ENCODE measurements at places on chromosomes 3 and 15. TPM values are rescaled to one million over a fixed set of nuclear protein-coding genes. Genes with fewer than 3 reads are reported as not detected.

Gene CIB2
- polyA plus RNA-seq = 1.4 TPM

DNA sequence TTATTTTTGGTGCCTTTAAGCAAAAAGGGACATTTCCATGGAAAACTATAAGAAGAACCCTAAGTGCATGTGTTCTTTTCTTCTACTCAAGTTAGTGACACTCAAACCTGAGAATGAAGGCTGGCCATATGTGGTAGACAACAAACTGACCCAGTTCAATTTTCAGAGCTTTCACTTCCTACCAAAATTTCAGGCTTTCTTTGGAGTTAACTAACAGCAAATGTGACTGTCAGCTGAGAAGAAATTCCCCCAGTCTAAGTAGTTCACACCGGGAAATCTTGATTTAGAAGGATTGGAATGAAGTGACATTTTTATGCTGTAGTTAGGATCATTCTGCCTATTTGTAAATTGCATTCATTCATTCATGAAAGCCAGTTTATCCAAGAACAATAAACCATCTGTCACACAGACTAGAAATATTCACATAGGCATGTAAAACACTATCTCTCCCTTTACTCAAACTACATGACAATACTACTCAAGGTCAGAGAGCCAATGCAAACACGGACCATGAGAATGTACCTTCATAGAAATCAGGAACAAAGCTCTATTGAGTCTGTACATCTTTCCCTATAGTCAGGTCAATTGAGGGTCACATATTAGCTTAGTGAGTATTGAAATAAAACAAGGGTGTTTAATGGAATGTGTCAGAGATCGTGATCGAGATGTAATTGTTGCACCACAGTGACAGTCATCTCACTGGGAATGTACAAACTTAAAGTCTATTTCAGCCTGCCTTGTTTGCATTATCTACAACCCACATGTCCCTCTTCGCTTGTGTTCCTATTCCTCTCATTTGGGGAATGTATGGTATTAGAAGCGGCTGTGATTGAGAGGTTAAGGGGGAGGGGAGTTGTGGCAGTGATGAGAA is 113.8 kb upstream of the TGFBR2 start:
- no peak for DNase-seq

- no peak for DNase-seq
Measured at GRCh38 chr3:187746442-187747281, 1.4 kb upstream of the BCL6 start.

- no peak for DNase-seq
Measured at GRCh38 chr3:39434574-39434973, 28.1 kb downstream of the RPSA start.

Gene ZNF654
- polyA plus RNA-seq = 13.9 TPM

Gene TRH
- not detected for polyA plus RNA-seq

- no peak for DNase-seq
Measured at GRCh38 chr3:4987538-4988296, 8.5 kb downstream of the BHLHE40 start.

GRCh38 chr3:38203690-38204089 is 38.4 kb downstream of the OXSR1 start:
- DNase-seq = no peak

DNA sequence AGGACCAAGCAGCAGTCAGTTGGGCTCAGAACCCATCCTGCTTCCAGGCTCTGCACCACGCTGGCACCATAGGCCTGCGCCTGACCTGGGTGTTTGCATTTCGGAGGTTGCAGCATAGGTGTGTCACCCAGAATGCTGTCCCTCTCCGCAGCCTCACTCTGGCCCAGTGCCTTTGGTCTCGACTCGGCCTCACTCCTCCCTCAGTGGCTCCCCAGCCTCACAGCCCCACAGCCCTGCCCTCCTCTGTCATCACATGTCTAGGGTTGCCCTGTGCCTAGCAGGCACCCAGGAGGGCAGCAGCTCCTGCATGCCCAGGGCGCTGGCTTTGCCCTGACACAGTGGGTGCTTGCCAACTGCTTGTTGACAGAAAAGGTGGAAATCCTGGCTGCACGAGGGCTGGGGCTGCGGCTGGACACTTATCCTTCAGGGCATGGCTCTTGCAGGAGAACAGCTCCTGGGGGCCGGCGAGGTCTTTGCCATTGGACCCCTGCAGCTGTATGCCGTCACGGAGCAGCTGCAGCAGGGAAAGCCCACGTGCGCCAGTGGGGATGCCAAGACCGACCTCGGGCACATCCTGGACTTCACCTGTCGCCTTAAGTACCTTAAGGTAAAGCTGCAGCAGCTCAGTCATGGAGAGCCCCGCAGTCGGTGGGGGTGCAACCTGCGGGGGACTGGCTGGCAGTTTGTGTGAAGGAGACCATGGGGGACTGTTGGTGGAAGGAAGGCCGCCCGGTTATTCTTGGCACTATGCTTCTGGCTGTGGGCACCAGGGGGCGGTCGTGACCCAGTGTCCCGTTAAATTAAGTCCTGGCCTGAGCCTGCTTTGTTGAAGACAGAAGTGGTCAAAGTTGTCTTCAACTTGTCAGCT is 16.2 kb downstream of the NISCH start:
- peak; percentile 17 for DNase-seq

Gene CPLX3
- polyA plus RNA-seq = not detected

- DNase-seq = no peak
Measured at GRCh38 chr3:105553851-105554250, 187.1 kb downstream of the ALCAM start.

DNA sequence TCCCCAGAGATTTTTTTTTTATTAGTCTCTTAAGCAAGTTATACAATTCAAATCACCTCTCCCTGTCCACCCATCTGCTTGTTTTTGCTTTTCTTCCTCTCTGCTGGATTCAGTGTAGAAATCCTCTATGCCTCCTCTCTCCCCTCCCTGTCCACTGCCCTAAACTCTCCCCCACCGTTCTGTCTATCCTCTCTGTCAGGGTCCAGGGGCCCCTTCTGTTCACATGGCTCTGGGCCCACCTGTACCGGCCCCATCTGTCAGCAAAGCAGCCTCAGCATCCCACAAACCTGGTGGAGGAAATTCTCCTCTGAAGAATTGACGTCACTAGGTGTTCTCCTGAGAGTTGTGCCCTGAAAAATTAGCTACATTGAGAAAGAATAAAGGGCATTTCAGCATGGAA is 137.6 kb upstream of the CMC1 start:
- DNase-seq = no peak

Gene SLC24A5
- not detected for polyA plus RNA-seq

Gene MKRN3
- polyA plus RNA-seq = 2.8 TPM

GRCh38 chr3:45746777-45747622 is 49.3 kb downstream of the SLC6A20 start:
- DNase-seq = no peak

DNA sequence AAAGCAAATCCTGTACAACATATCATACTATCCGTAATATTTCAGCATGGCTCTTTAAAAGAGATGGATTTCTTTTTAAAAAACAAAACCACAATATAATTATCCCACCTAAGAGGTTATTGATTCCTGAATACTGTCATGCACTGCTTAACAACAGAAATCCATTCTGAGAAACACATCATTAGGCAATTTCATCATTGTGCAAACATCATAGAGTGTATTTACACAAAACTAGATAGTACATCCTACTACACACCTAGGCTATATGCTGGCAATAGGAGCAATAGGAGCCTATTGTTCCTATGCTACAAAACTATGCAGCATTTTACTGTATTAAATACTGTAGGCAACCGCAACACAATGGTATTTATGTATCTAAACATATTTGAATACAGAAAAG is 242.0 kb downstream of the NEK10 start:
- DNase-seq = no peak

GRCh38 chr3:193971261-193971751 is 164.6 kb upstream of the HES1 start:
- no peak for DNase-seq

Gene STXBP5L
- polyA plus RNA-seq = not detected

- no peak for DNase-seq
Measured at GRCh38 chr3:169028716-169029115, 634.8 kb downstream of the MECOM start.

DNA sequence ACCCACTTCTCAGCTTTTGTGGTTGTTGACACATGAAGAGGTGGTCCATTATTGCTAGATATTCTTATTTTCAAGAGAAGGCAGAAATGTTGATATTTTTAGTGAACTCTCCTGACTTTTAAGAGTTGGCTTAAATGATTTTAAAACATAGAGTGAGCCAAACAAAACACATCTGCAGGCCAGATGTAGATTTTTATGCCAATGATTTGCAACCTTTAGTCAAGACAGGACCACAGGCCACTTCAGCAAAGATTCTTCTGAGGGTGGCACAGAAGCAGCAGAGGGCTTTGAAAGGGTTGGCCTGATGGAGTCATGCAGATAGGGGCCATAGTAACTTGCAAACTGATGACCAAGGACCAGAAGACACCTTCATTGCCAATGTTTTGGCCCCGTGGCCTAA is 276.5 kb upstream of the P2RY1 start:
- DNase-seq = no peak

DNA sequence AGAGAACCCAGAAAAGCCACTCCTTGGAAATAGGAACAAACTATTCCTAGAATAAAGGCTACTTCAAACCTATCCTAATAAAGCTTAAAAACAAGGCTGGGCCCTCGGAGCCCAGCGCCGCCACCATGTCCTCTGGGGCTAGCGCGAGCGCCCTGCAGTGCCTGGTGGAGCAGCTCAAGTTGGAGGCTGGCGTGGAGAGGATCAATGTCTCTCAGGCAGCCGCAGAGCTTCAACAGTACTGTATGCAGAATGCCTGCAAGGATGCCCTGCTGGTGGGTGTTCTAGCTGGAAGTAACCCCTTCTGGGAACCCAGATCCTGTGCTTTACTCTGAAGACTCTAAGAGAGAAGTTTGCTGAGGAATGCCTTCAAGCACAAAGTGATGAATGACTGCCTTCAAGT is 63.2 kb downstream of the ADAM10 start:
- no peak for DNase-seq

Gene CLDN16
- polyA plus RNA-seq = not detected

Gene RLBP1
- polyA plus RNA-seq = not detected

GRCh38 chr3:13346481-13347389 is 73.4 kb downstream of the NUP210 start:
- DNase-seq = peak; percentile 72
